ENCODE measurements at places on chromosomes 1 and 21.
A peak's percentile ranks its signal among the peaks of the same experiment; 100 is the strongest.

GRCh38 chr1:193036337-193037047 is 22.7 kb downstream of the UCHL5 start:
- no peak for DNase-seq

DNA sequence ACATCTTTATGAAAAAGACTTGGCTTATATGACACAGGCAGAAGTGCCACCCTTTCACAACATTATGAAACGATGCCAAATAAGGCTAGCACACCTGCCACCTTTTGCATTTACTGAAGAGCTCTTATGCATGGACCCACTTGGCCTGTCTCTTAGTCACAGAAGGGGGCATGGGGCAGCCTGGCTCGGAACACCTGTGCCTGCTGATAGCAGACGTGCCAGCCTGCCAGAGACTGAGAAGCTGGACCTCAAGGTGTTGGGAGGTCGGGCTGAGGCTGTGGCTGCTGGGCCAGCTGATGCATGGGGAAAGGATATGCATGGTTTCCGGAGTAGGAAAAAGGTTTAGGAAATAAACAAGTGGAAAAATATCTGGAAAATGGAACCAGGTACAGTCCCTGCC is 21.5 kb downstream of the RCAN1 start:
- DNase-seq: no peak

DNA sequence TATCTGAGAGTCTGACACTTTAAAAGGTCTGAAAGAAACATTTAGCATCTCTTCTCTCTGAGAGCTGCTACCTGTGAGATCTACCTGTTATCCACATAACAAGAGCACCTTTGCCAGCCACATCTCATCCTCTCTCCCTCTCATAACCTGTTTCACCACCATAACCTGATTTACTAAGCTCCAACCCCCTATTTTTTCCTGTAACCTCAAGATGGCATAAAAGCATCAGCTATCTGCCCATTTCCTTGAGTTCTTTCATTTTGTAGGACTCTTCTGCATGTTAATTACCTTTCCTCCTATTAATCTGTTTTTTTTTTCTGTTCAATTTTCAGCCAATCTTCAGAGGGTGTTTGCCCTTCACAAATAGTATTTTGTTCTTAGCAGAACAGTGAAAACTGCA is 136.5 kb upstream of the KCNK1 start:
- DNase-seq: peak; percentile 60

DNA sequence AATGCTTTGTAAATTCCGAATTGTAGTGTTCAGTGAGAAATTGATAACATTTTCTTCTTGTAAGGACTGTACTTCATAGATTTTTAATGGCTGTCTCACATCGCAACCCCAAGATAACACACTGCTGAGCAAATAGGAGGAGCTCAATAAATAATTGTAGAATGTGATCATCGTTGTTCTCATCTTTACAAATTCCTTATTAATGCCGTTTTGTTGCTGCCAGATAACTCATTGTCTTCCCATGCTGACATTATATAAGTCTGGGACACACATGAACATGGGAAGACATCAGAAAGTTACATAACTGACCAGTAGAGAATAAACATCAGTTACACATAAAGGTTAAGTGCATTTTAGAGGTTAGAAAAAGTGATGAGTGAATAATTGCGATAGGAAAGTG is 46.4 kb upstream of the TSPAN2 start:
- DNase-seq: no peak

DNA sequence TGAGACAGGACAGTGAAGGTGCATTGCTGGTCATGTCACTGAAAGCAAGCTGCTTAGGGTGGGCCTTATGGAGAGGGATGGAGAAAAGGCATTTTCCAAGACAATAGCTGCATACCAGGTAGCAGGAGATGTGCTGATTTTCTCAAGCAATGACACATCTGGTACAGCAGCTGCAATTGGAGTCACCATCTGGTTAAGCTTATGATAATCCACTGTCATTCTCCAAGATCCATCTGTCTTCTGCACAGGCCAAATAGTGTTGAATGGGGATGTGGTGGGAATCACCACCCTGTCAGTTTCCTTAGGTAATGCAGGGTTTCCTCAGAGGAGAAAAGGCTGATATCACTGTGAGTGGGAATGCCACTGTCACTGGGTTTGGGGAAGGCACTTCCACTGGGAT is 54.6 kb downstream of the ADSS2 start:
- no peak for DNase-seq

GRCh38 chr1:26790551-26790953 is 2.8 kb downstream of the PIGV start:
- no peak for DNase-seq

DNA sequence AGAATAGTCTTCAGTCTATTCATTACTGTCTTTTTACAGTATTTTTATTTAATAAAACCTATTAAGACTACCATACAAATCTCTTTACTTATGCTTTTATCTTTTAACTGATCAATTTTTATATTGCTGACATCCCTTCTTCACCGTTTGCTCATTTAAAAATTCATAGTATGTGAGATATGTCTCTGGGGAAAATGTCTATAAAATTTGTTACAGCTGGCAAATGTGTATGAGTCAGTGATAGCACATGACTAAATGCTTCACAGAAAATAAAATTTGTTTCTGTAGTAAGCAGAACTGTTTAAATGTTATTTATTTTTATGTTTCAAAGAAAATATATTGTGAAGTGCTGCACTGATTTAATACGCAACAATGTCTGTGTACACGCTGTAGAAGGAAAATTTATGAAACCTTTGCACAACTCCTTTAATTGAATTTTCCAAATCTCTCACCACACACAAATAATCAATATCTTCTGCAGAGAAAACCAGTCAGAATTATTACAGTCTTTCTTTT is 74.2 kb downstream of the ITGB3BP start:
- DNase-seq: no peak

- no peak for DNase-seq
Observed at GRCh38 chr1:232684371-232685105, 54.6 kb upstream of the SIPA1L2 start.

GRCh38 chr1:51568231-51568935 is 48.5 kb upstream of the OSBPL9 start:
- DNase-seq: no peak

- no peak for DNase-seq
Observed at GRCh38 chr1:219924342-219924741, 4.0 kb downstream of the SLC30A10 start.

DNA sequence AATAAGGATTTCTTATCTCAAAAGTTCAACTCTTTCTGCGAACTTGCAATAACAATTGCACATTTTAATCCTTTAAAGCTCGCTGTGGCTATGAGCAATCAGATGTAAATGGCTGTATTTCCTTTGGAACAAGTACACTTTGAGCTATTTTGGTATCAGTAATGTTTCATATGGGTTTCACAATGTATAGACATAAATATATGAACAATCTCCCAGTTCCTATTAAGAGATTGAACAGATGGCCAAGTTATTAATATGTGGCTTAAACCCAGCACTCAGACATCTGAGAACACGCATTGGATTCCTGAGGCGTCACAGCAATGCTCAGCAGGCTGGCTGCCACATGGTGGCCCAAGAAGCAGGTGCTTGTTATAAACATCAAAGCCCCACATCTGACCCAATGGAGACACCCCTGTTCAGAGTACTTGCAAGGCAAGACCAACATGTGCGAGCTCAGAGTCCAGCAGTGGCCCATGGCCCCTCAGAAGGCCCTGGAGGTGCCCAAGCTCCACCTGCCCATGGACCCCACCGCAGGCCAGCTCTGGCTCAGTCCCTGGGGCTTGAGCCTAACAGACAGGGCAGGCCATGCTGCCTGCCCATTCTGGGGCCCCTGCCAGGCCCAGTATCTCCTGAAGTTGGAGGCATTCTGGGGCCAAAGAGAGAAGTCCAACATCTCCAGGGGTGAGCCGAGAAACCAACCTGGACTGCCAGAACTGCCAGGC is 23.7 kb downstream of the PSMG1 start:
- DNase-seq: no peak

DNA sequence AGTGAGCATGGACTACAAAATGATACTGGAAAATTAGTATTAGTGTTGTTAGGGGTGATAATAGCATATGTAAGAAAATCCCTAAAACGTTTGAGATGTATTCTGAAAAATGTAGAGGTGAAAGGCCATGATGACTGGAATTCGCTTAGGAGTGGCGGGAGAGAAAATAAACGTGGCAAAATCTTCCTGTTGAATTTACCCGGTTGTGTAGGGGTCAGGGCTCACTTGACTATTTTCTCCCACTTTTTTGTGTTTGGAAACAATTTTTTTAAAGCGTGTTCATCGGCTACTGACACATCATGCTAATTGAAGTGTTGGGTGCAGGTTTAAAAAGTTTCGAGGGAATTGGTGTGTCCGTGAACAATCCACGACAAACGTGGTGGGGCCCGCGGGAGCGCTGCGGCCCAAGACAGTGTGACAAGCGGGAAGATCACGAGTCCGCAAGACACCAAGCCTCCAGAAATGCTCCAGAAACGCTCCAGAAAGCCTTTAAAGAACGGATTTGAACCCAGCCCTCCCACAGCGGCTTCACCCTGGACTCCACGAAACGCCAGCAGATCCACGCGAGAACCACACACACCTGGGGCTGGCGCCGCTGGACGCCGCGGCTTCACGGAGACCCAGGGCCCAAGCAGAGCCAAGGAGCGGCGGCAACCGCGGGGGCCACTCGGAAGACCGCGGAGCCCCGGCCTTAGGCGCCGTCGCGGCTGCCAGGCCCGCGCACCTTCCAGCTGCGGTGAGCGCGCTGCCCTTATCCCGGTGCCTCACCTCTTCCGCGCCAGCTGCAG is 573 bp downstream of the PSMG1 start:
- DNase-seq: peak; percentile 16

GRCh38 chr1:29243871-29244200 is 7.5 kb downstream of the PTPRU start:
- DNase-seq: no peak

DNA sequence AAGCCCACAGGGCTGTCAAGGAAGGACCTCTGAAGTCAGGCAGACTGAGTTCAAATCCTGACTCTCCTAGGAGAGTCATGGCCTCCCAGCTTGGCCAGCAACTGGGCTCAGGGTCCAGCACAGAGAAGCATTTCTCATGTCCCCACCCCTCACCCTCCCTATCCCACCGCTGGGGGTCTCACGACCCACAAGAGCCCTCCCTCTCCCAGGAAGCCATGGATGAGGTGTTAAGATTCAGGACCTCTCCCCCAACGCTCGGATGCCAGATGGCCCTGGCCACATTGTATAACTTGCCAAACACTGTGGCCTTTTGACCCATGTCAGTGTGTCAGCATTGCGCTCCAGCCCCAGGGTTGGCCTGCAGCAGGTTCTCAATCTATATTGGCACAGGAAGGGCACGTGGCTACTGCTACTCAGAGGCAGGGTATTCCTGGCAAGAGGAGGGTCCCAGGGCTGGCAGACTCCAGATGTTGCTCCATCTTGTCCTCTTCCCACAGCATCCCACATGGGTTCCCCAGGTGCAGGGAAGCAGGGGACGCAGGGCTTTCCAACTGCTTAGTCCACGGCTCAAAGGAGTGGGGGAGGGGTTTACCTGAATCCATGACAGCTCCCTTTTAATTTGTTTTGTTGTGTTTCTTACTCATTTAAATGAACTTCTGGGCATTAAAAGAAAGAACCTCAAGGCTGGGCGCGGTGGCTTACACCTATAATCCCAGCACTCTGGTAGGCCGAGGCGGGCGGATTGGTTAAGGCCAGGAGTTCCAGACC is 10.5 kb downstream of the SLC2A1 start:
- no peak for DNase-seq

GRCh38 chr1:36920371-36920770 is 113.9 kb downstream of the GRIK3 start:
- DNase-seq: no peak

- DNase-seq: no peak
Observed at GRCh38 chr1:113879739-113880038, 7.7 kb downstream of the BCL2L15 start.

DNA sequence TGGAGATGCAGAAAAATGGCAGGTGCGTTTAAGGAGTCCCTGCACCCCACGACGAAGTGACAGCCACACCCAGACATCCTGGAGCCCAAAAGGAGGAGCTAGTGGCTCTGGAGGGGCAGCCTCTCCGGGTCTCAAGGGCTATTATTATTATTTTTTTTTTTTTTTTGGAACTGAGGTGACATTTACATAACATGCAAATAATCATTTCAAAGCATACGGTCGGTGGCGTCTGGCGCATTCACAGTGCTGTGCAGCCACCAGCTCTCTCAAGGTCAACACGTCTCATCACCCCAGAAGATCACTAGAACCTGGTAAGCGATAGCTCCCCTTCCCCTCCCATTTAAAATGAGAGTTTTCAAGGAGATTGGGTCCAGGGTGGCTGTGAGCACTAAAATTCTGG is 67.5 kb upstream of the PDE9A start:
- DNase-seq: no peak

- no peak for DNase-seq
Observed at GRCh38 chr1:89310505-89310904, 37.8 kb upstream of the GBP5 start.

DNA sequence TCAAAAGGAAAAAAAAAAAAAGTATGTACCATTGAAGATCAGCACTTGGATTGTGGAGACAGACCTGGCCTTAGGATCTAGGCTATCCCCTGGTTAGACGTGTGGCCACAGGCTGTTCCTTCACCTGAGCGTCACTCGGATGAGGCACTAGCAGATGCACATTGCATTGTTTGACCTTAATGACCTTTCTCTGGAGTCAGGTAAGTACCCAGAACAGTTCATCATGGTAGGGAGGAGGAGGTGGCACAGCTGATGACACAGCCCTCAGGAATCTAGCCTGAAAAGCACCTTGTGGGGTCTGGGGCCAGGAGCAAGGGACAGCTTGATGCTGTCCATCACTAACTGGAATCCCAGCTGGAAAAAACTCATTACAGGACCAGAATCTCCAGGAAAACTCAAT is 21.2 kb downstream of the NECAP2 start:
- DNase-seq: no peak

- no peak for DNase-seq
Observed at GRCh38 chr1:76950306-76950705, 83.0 kb downstream of the ST6GALNAC5 start.
